K562 (cell line): ENCODE measurements at places on chromosomes 12 and 14. TPM values are rescaled to one million over a fixed set of nuclear protein-coding genes. Genes with fewer than 3 reads are reported as not detected.

DNA sequence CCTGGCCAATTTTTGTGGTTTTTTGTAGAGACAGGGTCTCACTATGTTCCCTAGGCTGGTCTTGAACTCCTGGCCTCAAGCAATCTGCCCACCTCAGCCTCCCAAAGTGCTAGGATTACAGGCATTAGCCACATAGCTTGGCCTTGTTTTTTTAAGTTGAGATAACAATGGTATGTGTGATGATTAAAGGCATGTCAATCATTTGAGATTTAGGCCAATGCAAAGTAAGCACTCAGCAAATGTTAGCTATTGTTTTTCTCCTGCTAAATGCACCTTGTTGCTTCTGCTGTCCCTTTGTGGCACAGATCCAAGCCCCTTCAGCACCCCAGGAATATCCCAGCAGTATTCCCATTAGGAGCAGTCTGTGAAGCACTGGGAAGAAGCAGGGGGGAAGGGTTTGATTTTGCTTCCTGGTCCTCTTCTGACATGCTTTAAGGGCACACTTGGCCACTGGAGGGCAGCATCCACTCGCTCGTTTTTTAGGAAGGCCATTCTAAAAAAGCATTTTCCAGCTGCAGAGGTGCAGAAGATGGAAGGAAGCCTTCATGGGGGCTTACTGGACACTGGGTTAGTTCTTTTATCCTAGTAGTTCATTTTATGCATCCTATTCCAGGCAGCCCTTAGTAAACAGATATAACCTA lies 70.2 kb upstream of the ZFP36L1 start:
- peak; percentile 77 for DNase-seq
- H3K4me3 ChIP-seq, result no peak overlapping the region
- H3K27ac ChIP-seq, result no peak overlapping the region
- H3K36me3 ChIP-seq, result no peaks in the 10 kb centered on the region
- no peaks in the 10 kb centered on the region; the same call in 2 of the 3 replicates for H3K4me1 ChIP-seq
- no peaks in the 10 kb centered on the region for H3K27me3 ChIP-seq

DNA sequence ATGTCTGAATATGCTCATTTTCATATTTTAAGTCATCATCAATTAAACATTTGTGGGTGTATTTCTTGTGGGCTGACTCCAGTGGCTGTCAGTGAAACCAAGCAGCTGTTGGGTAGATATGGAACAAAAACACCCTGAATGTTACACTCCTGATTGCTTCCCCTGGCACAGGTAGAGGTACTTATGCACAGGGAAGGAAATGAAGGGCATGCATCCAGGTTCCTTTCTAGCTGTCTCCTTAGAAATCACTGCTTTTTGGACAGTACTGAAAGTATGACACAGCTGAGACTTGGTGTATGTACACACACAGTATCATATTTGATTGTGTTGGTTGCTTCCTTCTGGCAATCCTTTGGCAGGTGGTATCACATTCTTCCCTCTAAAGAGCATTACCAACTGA lies 1006.7 kb downstream of the DIO2 start:
- no peaks in the 10 kb centered on the region for H3K27me3 ChIP-seq
- H3K27ac ChIP-seq, result no peak overlapping the region
- H3K4me3 ChIP-seq, result no peak overlapping the region
- no peaks in the 10 kb centered on the region for H3K4me1 ChIP-seq

DNA sequence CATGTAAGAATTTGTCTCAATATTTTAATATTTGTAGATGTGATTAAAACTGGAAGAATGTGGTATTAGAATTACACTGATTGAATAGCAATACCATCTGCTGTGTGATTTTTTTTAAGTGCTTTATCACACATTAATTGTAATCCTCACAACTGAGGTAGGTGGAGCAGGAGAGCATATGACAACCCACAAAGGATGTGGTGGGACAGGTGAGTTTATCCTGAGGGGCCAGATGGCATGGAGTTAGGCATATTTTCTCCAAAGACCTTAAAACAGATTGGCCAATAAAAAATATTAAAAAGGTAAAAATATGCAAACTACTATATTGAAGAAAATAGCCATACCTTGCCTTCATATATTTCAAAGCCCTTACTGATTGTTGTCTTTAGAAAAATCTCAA lies 7.8 kb downstream of the LRRC10 start:
- DNase-seq, result no peak
- no peaks in the 10 kb centered on the region for H3K27me3 ChIP-seq
- H3K27ac ChIP-seq, result no peak overlapping the region
- peaks cover 52% of the 10 kb centered on the region for H3K36me3 ChIP-seq

ACSM4 gene
- total RNA-seq, result not detected in 2 replicates

KDM5A gene
- 30.5 and 35.1 TPM in 2 replicates for total RNA-seq
